ENCODE measurements at places on chromosomes 3 and 15.

GRCh38 chr15:42133886-42134502, 22.4 kb downstream of the PLA2G4F start:
- peak; percentile 25 for DNase-seq

DNA sequence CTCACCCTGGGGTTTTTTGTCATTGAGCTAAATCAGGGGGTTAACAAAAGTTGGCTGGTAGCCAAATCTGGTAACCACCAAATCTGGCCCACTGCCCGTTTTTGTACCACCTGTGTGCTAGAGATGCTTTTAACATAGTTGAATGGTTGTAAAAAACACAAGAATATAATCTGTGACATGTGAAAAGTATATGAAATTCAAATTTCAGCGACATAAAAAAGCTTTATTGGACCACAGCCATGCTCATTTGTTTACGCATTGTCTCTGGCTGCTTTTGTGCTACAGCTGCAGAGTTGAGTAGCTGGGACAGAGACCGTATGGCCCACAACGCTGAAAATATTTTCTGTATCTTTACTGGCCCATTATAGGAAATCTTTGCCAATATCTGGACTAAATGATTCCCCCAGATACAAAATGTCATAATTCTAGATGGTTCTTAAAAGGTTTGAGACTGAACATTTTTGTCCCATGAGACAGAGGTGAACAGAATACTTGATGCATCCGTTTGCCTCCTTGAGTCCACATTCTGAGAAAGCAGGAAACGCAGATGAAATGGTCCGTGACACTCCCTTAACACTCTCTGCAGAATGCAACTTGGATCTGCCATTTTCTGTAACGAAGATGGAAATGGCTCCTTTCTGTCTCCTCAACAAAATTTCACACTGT, 120.9 kb upstream of the PDZRN3 start:
- no peak for DNase-seq

GRCh38 chr3:73637042-73637441, 12.3 kb upstream of the PDZRN3 start:
- DNase-seq = no peak

GRCh38 chr3:154188846-154189245, 67.7 kb downstream of the ARHGEF26 start:
- DNase-seq = no peak

- DNase-seq = no peak
Observed at GRCh38 chr3:64145438-64145837, 79.8 kb downstream of the PRICKLE2 start.

- DNase-seq = no peak
Observed at GRCh38 chr15:51768018-51768417, 16.6 kb downstream of the TMOD2 start.

GRCh38 chr3:13341229-13341905, 78.8 kb downstream of the NUP210 start:
- DNase-seq = no peak

GRCh38 chr3:63207066-63207590, 71.0 kb upstream of the SYNPR start:
- DNase-seq = no peak

- no peak for DNase-seq
Observed at GRCh38 chr3:119148493-119149180, 2.7 kb downstream of the TEX55 start.

- no peak for DNase-seq
Observed at GRCh38 chr3:13319564-13320220, 100.4 kb downstream of the NUP210 start.

- DNase-seq = no peak
Observed at GRCh38 chr3:127783642-127784160, 38.6 kb downstream of the MGLL start.

GRCh38 chr3:134029734-134030378, at the start of gene SLCO2A1:
Gene SLCO2A1 (minus strand): TSS chr3:134029925. CDS start chr3:134029802, 123 bp downstream.
- no peak for DNase-seq

DNA sequence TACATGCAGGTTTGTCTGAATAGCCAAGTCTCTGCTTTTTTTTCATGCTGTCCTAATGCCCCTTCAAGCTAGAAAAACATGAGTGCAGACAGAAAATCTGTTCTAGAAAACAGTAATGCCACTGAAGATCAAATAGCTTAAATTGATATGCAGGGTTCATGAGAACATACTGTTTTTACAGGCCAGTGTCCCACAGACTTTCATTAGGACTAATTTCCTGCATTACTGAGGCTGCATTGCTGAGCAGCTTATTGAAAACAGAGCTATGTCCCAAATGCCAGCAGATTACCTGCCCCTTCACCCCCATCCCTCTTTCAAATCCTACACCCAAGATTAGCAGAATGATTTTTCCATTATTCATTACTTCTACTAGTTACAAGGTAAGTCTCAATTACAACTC, 665 bp downstream of the TM4SF18 start:
- DNase-seq = no peak

- DNase-seq = no peak
Observed at GRCh38 chr3:159059395-159059794, 257.5 kb downstream of the MFSD1 start.

- DNase-seq = peak; percentile 6
Observed at GRCh38 chr3:157865352-157866000, 240.7 kb downstream of the SHOX2 start.

DNA sequence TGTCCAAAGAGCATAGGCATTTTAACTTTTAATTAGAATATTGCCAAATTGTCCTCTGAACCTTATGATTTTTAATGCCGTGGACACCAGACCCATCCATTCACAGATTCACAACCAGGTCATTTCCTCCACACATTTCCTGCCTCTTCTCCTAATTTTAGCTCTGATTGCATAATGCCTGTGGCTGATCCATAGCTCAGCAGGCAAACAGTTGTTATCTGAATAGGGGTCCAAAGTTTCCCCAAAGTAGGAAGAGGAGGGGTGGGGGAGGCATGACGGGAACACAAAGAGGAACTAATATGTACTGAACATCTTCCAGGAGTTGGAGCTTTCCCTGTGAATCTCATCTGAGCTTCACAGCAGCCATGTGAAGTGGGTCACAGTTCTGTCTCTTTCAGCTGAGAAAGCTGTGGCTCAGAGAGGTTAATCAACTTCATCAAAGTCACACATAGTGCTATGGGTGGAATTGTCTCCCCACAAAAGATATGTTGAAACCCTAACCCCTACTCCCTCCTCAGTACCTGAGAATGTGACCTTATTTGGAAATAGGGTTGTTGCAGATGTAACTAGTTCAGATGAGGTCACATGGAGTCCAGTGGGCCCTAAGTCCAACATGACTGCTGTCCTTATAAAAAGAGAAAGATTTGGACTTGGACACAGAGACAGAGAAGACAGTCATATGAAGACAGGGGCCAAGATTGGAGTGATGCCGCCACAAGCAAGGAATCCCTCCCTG, 106.7 kb upstream of the AGBL1 start:
- DNase-seq = no peak

GRCh38 chr3:46926871-46927717, 49.5 kb downstream of the CCDC12 start:
- DNase-seq = no peak

- DNase-seq = no peak
Observed at GRCh38 chr15:43911235-43911781, 84.5 kb downstream of the WDR76 start.

DNA sequence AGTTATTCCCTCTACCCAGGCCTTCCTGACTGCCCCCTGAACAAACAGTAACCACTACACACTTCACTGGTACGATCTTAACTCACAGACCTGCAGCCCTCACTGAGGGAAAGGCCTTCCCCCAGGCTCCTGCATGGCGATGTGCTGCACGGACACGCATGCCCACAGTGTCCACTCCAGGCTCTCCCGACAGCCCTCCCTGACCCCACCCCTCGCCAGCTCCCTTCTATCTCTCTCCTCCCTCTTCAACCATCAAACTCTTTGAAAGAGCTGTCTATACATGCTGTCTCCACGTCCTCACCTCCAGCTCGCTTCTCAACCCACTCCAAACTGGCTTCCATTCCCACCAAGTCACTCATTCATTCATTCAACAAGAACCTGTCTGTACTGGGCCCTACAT, 3.9 kb downstream of the SCN5A start:
- DNase-seq = no peak

GRCh38 chr3:175404621-175405020, 545.5 kb downstream of the NAALADL2 start:
- no peak for DNase-seq

- no peak for DNase-seq
Observed at GRCh38 chr15:78266229-78266628, 1.9 kb downstream of the DNAJA4 start.

DNA sequence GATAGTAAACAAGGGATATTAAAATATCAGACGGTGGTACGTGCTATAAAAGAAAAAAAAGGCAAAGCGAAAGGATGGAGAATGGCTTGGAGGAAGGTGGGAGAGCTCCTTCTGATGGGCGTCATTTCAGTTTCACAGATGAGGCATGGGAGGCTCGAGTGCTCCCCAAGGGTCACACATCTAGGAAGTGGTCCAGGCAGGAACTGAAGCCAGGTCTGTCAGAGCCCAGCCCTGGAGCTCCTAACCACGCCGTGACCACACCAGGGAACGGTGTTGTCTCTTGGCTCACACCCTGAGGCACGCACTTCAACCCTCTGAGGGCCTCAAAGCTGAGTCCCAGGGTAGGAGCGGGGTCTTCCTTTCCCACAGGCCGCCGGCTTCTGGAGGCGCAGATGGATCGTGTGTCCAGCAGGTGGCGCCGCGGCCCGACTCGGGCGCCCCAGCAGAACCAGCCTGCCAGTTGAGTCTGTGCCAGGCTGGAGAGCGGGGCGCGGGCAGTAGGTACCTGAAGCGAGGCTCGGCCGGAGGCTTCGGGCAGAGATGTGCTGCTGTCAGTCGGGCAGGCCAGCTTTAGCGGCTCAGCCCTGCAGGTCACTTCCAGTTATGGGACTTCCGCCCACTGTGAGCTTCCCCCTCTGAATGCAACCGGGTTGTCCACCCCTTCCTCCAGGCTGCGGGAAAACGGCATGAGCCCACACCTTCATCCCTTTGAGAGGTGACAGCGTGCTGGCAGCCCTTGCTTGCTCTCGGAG, 68.1 kb downstream of the SLC6A1 start:
- DNase-seq = no peak

GRCh38 chr3:127679534-127680145, 6.9 kb downstream of the ABTB1 start:
- no peak for DNase-seq

- no peak for DNase-seq
Observed at GRCh38 chr15:75230551-75231371, 27.4 kb upstream of the GOLGA6C start.

DNA sequence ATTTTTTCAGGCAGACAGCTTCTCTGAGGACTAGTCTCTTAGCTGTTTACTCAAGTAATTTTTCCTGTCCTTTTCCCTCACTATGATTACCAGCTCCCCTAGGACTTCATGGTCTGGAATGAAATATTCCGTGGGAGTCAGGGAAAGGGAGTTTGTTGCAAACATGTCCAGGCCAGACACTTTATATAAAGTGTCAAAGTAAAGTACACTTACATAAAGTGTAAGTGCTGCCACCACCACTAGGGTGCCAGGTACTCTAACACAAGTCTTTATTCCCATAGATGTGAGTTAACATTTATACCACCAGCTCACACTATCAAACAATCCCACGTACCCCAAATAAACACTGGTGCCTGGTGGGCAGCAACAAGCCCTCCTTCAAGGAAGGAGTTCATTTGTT, 179.8 kb downstream of the SNRPN start:
- DNase-seq = no peak

DNA sequence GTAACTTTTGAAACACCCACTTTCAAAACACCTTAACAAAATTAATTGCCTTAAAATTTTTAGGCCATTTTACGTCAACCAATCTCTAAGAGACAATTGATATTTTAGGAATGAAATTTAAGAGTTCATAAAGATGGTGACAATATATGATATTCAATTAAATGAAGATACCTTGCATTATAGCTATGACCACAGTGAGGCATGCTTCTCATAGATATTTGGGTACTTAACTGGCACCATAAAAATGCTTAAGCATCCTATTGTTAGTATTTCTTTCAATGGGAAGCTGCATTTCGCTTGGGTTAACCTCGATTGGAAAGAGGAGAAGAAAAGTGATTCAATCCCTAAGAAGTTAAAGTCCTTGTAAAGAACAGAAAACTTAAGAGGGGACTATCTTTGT, 209.0 kb downstream of the GAP43 start:
- DNase-seq = no peak

DNA sequence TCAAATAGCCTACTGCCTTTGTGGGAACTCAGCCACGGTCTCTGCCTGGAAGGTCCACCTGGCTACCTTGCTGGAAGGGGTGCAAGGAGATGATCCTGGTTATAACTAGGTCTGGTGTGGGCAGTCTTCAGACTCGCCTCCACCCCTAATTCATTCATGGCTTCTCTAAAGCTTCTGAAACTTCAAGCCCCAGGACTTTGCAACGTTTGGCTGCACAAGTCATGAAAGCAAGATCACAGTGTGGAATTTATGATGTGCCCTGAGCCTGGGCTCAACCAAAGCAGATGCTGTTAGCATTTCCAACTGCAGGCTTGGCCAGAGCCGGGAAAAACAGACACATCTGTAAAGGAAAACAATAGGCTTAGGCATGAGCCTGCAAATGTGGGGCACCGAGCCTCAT, 200.4 kb upstream of the WNT5A start:
- no peak for DNase-seq

GRCh38 chr15:50440932-50441331, 16.7 kb downstream of the USP8 start:
- DNase-seq = no peak

DNA sequence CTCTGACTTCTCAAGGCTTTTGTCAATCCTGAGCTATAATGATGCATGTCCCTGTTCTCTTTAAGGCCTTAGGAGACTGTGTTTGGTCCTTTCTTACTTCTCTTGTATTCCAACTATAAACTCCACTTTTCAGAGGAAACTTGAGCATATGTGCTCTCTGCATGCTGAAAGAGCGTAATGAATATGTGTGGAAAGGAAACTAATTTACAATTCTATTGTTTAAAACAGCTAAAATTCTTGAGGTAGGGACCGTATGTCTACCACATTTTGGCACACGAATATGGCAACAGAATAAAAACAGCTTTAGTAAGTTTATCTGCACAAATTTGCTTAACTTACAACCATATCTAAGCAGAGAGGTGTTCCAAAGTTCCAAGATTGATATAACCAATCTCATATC, 242.0 kb upstream of the DCBLD2 start:
- DNase-seq = no peak

DNA sequence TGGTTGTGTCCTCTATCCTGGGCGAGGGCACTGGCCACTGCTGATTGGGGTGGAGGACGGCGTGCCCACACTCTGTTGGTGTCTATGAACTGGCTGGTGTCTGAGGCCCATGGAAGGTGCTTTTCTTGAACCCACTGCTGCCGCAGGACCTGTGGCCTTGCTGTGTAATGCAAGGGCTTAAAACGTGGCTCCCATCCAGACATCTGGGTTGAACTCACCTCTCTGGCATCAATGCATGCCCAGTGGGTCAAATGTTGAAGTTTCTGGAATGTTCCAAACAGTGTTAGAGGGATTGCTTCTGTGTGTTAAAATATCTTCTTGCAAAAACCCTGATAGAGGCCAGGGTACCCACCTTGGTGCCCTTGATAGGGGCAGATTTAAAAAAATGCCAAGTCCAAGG, 42.6 kb downstream of the FAM3D start:
- no peak for DNase-seq

- no peak for DNase-seq
Observed at GRCh38 chr15:26382444-26383072, 390.3 kb downstream of the GABRB3 start.

All from T-cell (primary cell).